Cardiac septum (tissue), 1 donor: ENCODE measurements at places on chromosomes 4 and X. TPM values are rescaled to one million over a fixed set of nuclear protein-coding genes. Genes with fewer than 3 reads are reported as not detected.

The HTRA3 gene
- 50.8 TPM for total RNA-seq

The AADAT gene
- total RNA-seq: 2.0 TPM

The DCAF12L2 gene
- total RNA-seq: not detected

DNA sequence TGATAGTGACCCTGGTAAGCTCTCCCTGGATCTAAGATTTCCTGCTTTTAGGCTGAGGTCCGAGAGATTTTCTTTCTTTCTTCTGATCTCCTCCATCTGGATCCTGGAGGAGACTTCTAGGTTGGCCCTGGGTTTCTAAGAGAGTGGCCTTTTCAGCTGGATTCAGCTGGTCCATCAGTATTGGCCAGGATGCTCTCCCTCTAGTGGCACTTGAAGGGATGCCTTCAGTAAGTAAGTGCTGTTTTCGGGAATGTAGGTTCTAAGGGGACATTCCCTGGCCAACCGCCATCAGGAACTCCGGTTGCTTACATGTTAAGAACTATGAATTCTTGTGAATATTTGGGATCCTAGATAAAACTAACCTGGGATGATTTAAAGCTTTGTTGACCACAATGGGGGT lies 56.9 kb downstream of the SERTM2 start:
- DNase-seq: no peak

DNA sequence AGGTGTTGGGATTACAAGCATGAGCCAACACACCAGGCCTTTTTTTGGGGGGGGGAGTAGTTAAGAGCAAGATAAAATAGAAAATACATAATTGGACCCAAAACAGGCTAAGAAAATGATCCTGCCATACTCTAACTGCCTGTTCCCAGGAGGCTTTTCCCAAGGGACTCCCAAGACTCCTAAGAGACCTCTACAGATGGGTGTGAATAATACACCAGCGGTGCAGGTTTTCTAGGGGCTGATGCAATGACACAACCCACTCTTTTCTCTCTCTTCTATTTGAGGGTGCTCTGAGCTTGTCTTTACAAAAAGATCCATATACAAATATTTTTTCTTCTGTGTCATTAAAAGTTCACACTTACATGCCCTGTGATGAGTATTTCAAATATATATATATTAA lies 116.9 kb downstream of the RASL11B start:
- DNase-seq: no peak

DNA sequence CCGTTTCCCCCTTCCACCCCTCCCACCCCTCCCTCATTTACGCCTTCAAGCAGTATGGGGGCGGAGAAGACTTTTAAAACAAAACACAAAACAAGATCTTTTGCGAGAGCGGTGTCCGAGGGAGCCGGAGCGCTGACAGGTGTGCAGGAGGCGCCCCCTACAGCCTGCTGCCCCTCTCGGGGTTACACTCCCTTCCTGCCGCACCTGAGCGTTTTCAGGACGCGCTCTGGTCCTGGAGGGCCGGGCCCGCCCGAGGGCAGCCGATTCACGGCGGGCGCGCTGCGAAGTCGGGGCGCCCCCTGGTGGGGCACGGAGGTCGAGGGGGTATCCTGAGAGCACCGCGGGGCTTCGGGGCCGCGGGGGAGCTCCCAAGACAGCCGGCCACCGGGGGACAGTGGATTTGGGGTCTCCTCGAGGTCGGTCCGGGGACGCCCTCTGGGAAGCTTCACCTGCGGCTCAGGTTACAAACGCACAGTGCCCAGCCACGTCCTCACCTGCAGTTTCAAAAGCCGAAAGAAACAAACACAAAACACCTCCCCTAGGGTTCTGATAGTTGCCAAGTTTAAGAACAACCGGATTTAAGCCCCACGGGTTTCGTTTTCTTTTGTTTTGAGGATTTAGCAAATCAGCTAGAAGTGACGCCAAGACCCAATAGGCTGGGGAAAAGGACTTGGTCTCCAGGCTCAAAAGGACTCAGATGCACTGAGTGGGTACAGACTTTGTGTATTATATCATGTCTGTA lies 8.0 kb upstream of the NEUROG2 start:
- DNase-seq: peak; percentile 81

GRCh38 chr4:10164877-10165283 lies 48.3 kb upstream of the WDR1 start:
- DNase-seq: no peak

DNA sequence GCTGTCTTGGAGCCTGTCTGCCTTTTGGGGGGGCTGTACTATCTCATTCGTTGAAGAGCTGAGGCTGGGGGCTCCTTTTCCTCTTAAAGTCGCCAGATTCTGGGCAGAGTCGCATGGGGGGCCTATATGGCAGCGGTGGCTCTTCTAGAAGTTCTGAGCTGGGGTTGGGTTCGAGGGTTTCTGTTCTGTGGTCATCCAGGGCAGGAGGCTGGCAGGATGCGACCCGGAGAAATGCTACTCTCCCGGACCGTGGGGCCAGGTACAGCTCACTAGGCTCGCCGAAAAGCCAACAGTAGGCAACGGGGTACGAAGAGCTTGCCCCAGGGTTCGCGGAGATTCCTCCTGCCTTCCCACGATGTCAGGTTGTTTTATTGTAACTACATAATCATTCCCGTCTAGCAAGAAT lies 1.9 kb upstream of the CITED1 start:
- DNase-seq: no peak

GRCh38 chr4:167826281-167826680 lies 266.1 kb upstream of the ANXA10 start:
- no peak for DNase-seq

GRCh38 chrX:115364670-115365069 lies 75.2 kb downstream of the LUZP4 start:
- DNase-seq: no peak

GRCh38 chrX:142711796-142712290 lies 313.9 kb upstream of the SPANXN4 start:
- no peak for DNase-seq

DNA sequence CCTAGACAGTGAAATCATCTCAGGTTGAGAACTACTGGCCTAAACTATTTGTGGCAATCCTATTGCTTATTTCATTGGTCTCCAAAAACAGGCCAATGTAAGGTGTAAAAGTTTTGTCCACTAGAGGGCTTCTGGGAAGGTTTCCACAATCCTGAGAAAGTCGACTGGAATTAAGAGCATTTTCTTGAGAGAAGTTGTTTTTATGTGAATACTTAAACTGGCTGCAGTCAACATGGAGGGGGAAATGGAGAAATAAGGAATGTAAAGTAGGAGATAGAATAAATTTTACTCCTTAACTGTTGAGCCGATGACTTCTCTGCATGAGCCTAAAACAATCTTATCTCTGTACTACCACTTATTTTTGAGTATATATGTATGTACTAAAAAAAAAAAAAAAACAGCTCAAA lies 11.0 kb upstream of the EIF4E start:
- DNase-seq: no peak

GRCh38 chrX:103148075-103148474 lies 55.1 kb upstream of the NXF3 start:
- DNase-seq: no peak

DNA sequence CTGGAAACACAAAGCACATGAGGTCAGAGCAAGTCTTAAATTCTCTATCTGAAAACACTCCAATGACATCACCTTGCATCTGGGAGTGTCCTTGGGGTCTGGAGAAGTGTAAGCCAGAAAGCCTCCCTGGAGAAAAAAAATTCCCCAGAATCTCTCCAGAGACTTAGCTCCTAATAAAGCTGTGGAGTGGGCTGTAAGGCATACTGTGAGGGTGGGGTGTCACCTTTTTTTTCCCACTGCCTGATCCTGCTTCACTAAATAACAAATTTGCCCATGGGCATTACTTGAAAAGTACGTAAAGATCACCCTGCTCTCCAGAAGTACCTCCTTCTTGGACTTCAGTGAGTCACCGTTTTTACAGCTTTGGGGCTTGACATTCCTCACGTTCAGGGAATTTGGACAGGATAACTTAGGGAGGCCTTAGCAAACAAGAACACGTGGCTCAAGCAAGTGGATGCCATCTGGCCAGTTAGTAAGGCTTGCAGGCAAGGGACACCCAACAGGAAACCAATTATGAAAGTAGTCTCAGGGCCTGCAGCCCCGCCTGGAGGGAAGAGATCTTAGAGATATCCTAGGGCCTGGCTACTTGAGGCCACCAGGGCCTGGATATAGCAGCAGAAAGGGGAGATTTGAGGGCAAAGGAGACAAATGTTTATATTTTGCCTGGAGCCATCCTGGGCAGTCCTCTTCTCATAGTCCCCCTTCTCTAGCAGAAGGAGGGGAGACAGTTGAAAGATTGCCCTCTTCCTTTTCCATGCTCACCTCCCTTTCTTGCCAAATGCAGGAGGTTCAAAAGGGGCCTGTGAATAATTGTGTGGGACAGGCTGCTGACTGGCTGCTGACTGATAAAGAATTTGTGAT lies 60.1 kb upstream of the PLAC1 start:
- DNase-seq: no peak

DNA sequence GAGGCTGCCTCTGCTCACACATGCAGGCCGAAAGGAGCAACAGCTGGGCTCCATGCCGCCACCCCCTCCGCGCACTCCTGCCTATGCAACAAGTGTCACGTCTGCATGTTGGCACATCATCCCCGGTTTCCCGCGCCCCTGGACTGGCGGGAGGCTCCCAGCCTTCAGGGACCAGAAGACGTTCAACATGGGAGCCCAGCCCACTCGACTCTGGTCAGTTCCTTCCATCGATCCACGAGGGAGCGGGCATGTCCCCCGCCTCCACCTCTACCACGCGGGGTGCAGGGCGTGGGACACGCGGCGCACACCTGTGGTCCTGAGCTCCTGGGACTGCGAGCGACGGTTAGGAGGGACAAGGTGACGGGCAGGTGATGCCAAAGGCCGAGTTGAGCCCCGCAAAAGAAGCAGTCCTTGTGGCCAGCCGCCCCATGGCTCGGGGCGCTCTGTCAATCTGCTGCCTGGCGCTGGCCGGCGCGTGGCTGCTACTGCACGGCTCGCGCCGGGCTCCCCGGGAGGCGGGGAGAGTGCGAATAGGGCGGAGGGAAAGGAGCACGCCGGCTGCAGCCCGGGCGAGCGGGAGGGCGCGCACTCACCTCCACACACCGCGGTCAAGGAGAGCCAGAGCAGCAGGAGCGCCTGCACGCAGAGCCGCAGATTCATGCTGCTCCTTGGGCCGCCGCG lies 645 bp downstream of the APLN start:
- no peak for DNase-seq

DNA sequence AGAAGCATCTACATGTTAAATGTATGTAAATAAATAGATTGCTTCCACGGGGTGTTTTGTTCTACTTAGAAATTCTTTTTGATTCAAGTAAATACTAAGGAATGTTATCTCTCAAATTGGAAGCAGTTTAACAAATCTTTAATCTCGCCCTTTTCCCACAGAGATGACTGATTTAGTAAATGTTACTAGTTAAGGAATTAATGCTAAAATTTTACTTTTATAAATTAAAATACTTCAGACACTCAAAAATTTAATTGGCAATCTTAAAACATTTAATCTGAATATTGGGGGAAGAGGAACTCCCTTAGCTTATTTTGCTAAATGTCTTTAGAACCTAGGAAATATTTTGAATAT lies 12.1 kb downstream of the LARP7 start:
- DNase-seq: no peak

DNA sequence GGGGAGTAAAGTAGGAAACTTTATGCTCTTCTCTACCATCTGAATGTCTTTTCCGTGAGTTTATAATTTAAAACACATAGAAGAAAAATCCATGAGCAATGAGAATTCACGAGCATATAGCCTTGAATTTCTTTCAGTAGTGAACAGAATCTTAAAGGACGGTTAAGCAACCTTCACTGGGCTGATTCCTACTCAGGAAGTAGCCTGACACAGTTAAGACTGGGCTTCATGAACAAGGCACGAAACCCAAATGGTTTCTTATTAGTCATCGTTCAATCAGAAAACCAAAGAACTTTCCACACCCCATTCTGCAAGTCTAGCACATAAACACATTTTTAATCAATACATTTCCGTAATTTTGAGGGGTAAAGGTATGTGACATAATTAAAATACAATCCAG lies 95.8 kb downstream of the SH3KBP1 start:
- no peak for DNase-seq

GRCh38 chr4:125765941-125766340 lies 451.2 kb downstream of the FAT4 start:
- DNase-seq: no peak

GRCh38 chr4:168878623-168879022 lies 131.4 kb downstream of the CBR4 start:
- DNase-seq: no peak

DNA sequence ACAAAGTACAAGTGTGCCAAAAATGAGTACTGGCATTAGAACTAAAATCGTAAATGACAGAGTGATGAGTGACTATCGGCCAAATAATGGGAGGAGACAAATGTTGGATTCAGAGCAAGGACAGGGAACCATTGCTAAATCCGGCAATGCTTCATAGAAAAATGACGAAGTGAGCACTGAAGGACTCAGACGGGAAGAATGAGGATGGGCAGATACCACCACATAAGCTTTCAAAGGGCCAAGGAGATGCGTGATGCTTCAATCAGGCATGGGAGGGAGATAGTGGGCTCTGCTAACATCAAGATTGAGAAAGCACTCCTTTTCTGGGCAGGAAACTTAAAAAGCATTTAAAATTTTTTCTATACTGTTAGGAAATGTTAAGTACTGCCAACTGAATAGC lies 21.6 kb downstream of the RBBP7 start:
- no peak for DNase-seq

DNA sequence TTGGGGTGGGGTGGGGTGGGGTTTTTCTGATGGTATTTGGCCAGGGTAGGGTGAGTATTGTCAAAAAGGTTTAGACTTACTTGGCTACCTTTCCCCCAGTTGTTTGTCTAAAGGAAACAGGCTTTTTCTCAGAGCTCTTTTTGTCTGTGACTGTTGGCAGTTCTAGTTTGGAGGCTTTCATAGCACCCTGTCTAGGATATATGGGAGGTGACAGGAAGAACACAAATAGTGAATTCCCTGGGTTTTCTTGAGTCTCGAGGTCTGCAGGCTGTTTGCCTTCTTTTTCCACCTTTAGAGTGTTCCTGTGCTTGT lies 13.5 kb downstream of the RPS6KA3 start:
- DNase-seq: no peak

- DNase-seq: no peak
These were observed 55.8 kb downstream of the GPC4 start for GRCh38 chrX:133359466-133359865.

- no peak for DNase-seq
These were observed 122.1 kb upstream of the GUCY1A1 start for GRCh38 chr4:155544547-155544946.

DNA sequence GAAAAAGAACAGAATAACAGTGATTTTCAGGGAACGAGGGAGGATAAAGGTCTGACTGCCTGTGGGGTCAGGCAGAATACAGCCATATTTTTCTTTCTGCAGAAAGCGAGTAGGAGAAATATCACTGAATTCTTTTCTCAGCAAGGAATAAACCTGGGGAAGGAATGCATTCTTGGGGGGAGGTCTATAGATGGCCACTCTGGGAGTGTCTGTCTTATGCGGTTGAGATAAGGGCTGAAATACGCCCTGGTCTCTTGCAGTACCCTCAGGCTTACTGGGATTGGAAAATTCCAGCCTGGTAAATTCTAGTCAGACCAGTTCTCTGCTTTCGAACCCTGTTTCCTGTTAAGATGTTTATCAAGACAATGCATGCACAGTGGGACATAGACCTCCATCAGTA lies 26.3 kb downstream of the CNGA1 start:
- DNase-seq: no peak

GRCh38 chr4:61716426-61716825 lies 516.3 kb downstream of the ADGRL3 start:
- DNase-seq: no peak
